ENCODE measurements at places on chromosomes 2 and 18.

DNA sequence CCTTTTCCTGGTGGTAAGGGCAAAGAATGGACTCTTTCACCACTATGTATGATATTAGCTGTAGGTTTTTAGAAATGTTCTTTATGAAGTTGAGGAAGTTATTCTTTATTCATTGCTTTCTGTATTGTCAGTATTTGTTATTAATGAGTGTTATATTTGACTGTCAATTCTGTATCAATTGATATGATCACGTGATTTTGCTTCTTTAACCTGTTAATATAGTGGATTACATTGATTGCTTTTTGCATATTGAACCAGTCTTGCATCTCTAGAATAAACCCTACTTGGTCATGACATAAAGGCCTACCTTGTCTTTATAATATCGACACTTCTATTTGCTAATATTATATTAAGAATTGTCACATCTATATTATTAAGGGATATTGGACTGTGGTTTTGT, 18.3 kb upstream of the ST6GAL2 start:
- DNase-seq = no peak

DNA sequence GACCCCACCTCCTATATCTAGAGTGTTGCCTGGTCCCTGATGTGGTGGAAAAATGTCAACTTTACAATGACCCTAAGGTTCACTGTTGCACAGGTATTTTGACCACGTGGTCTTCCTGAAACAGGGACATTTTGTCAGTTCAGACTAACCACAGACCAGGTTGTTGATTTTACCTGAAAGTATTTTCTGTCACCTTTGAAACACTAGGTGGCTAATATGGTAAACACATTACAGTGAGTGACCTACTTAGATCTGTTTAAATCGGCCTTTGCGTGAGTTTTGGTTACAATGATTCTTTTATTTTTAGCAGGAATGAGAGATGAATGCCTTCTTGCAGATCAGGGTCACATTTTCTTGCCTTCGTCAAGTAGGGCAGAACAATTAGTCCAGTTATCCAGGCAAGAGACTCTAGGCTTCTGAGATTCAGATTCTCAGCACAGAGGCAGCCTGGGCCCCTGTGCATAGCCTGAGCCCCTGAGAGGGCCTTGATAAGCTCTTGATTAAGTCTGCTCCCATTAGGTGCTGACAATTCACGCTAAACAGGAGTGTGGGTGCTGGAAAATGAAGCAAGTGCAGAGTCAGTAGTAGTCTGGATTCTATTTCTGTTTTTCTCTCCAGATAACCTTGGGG, 226.2 kb downstream of the KCNS3 start:
- no peak for DNase-seq

GRCh38 chr18:58373481-58373880, 255.4 kb downstream of the ALPK2 start:
- DNase-seq = no peak

DNA sequence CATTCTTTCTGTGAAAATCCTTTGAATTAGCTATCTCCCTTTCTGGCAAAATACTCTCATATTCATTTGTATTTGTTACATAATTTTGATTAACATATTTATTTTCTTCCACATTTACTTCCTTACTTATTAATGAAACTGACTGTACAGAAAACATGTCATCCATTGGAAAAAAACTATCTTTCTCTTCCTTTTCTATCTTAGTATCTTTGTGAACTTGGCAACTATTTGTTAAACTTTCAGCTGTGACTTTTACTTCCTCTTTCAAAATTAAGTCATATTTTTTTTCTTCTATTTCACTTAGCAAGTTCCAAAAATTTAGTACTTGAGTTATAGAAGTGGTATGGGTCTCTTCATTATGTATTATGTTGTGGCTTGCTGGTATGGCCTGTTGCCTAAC, 2.6 kb downstream of the RAD51AP2 start:
- DNase-seq = no peak

DNA sequence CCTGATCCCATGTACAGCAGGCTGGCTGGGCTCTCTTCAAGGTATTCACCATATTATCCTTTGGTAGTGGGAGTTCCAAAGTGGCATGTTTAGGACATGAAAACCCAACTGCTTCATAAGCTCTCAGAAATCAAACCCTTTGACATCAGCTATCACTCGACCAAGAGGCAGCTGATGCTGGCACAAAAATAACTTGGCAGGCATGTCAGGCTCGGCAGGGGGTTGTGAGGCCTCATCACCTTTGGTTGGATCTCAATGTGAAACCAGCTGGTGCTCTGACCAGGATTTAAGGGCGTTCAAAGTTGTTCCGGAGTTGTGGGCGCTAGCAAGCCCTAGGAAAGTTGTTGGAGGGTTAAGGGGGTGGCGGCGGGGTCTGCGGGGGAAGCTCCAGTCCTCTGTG, 171.9 kb downstream of the FHOD3 start:
- no peak for DNase-seq

- DNase-seq = no peak
Observed at GRCh38 chr2:29334706-29335105, 219.5 kb downstream of the CLIP4 start.

- DNase-seq = no peak
Observed at GRCh38 chr2:196309691-196310090, 138.3 kb upstream of the STK17B start.

- DNase-seq = no peak
Observed at GRCh38 chr2:142862847-142863246, 14.6 kb upstream of the KYNU start.

- no peak for DNase-seq
Observed at GRCh38 chr2:122206101-122206500, 450.6 kb downstream of the TSN start.

DNA sequence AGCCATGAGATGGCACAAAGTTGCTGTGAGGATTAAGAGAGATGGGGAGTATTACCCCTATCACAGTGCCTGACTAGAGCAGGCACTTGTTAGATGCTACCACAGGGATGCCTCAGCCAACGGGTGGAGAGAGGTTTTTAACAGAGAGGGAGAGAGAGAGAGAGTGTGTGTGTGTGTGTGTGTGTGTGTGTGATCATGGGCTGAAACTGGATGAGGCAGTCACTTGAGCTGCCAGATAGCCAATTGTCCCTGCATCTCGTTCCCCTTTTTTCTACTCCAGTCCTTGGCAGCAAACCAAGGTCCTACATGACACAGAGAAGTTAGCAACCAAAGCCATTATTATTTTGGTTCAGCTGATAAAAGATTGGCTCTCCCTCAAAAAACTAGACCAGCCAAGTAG, 3.0 kb downstream of the CD8A start:
- no peak for DNase-seq

GRCh38 chr18:4510711-4511110, 55.6 kb upstream of the DLGAP1 start:
- no peak for DNase-seq

- DNase-seq = no peak
Observed at GRCh38 chr18:48638896-48639771, 100.3 kb downstream of the CTIF start.

- no peak for DNase-seq
Observed at GRCh38 chr2:86781363-86781762, 9.3 kb downstream of the CD8A start.

- no peak for DNase-seq
Observed at GRCh38 chr18:73790587-73790986, 357.0 kb downstream of the FBXO15 start.

DNA sequence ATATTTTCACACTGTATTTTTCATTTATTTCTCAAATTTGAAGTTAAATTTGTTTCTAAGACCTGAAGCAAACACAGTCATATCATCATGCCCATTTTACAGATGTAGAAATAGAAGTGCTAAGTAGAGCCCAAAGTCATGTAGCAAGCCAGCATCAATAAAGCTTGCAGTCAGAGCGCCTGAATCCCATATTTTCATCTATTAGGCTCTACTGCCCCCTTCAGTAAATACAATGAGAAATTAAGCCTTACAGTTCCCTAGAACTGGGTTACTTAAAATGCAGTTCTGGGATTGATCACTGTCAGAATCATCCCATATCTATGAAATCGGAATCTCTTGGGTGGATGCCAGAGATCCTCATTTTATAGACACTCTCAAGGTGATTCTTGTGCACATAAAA, 419.9 kb downstream of the TGIF1 start:
- DNase-seq = no peak

All from stimulated activated CD8-positive, alpha-beta memory T cell treated with anti-CD3 and anti-CD28 coated beads, Interleukin-7, amount 100 ng/mL, for 4 hours (primary cell).